ENCODE measurements at places on chromosomes 7 and 10.

- DNase-seq = peak; percentile 54
Observed at GRCh38 chr10:2137549-2138174, 400.3 kb upstream of the ADARB2 start.

- DNase-seq = peak; percentile 60
Observed at GRCh38 chr7:76047305-76047810, 442 bp downstream of the STYXL1 start.

DNA sequence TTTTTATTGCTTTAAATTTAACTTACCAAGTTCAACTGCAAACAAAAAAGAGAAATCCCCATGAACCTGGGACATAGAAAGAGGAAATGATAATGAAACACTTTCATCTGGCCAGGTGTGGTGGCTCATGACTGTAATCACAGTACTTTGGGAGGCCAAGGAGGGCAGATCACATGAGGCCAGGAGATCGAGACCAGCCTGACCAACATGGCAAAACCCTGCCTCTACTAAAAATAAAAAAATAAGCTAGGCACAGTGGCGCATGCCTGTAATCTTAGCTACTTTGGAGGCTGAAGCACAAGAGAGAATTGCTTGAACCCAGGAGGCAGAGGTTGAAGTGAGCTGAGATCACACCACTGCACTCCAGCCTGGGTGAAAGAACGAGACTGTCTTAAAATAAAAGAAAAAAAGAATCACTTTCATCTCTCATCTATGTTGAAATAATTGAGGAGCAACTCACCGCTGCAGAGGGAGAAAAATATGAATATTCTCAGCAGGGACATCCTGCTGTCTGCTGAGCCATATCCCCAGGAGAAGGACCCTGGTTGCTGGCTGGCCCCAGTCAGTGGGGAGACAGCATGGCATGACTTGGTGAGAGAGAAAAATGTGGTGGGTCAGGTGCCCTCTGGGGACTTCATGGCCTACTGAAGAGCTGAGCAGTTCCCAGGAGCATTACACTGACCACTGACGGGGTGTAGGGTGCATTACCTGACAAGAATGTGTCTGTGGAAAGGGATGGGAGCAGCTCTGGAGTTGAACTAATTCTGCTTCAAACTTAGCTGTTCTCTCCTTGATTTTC, 22.8 kb upstream of the TARP start:
- no peak for DNase-seq

DNA sequence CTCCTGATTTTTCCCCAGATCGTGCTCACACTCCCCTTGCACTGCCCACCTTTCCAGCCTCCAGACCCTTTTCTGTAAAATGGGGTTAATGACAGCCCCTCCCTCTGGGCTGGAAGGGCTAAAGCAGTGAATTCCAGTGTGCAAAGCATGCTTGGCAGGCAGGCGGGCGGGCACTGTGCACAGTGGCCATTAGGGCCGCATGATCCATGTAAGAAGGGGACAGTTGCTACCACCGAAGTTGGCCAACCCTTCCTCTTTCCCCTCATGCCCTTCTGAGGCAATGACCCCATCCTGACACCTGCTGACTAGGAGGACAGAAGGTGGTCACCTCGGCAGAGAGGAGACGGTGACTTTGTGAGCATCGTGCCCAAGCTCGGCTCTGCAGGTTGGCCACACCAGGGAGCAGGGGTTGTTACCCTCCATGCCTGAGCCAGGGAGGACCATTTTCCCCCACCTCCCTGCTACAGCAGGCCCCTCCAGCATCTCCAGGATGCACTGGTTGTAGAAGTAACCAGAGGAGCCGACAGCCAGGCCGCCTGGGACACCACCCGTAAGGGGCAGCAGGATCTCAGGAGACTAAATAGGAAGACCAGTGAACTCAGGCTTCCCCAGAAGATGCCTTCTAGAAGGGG, 166.4 kb downstream of the SLIT1 start:
- no peak for DNase-seq

DNA sequence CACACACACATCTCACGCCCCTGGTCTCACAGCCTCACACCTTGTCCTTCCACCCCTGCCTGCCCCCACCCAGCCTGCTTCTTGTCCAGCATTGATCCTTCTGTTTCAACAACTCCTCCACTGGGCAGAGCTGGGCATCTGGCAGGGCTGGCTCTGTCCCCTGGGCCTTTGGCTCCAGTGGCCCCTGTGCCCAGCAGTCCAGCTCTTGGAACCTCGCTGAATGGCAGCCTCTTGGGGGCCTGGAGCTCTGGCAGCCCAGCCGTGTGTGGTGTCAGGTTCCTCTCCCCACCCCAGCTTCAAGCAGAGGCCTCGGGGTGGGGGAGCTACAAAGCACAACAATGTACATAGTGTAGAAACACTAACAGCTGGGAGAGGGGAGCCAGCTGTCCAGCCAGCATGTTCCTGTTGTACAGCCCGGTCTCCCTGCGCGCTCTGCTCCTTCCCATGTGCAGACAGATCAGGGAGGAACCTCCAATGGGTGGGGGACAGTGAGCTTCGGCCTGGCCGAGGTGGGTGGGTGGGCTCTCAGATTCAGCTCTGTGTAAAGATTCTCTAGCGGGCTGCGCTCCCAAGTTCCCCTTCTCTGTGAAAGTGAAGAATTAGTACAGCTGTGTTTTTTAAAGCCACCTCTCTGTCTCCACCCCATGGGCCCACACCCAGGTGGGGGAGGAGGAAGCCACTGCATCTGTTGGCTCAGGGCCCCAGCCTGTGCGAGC, 19.4 kb downstream of the ZMIZ2 start:
- DNase-seq = no peak

GRCh38 chr10:47329855-47330254, 7.6 kb downstream of the GDF2 start:
- DNase-seq = no peak

DNA sequence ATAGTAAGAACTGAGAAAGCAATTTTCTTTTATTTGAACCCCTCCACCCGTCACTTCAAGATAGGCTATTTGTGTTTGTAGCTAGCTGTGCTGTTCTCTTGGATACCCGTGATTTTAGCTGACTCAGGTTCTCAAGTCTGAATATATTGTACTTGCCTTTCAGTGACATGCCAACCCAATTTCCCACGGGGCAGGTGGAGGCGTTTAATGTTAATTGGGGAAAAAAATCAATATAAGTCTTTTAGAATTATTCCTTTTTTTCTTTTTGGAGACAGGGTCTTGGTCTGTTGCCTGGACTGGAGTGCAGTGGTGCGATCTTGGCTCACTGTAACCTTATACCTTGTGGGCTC, 36.4 kb downstream of the ZRANB1 start:
- no peak for DNase-seq

DNA sequence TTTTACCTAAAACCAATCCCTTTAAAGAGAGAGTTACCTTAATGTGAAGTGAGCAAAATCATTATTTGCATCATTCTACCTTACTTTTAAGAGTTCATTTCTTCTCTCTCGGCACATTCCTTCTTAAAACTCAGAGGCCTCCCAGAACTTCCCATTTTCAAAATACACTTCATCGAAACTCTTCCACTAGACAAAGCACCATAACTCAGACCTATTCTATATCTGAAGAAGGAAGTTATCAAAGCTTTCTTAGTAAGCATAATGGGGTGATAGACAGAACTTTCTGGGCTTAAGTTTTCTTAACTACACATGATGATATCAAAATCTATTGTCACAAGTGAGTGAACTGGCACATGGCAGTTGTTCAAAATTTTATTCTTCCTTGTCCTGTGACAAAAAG, 24.6 kb upstream of the GNAT3 start:
- DNase-seq = no peak

DNA sequence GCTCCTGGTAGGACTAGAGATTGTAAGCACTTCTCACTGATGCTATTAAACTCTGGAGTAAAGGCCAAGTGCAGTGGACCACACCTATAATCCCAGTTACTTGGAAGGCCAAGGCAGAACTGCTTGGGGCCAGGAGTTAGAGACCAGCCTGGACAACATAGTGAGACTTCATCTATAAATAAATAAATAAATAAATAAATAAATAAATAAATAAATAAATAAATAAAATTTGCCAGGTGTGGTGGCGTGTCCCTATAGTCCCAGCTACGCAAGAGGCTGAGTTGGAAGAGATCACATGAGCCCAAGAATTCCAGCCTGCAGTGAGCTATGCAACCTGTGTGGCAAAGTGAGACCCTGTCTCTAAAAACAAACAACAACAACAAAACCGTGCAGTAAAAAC, 1475.7 kb downstream of the REEP3 start:
- DNase-seq = no peak

DNA sequence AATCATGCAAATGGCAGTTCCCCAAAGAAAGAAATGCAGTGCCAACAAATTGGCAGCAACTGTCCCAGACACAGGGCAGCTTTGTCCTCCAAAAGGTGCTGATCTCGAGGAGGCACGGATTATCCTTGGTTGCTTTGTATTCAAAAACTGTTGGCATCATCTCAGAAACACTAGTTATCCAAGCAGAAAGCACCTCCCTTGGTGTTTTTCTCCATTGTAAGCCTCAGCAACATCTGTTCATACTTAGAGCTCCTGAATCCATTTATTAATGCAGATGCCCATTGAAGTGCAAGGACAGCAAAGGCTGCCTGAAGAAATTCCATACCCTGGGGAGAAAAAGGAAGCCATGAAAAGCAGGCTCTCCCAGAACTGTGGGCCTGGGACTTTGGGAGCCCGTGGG, 1.1 kb upstream of the NPS start:
- DNase-seq = no peak

DNA sequence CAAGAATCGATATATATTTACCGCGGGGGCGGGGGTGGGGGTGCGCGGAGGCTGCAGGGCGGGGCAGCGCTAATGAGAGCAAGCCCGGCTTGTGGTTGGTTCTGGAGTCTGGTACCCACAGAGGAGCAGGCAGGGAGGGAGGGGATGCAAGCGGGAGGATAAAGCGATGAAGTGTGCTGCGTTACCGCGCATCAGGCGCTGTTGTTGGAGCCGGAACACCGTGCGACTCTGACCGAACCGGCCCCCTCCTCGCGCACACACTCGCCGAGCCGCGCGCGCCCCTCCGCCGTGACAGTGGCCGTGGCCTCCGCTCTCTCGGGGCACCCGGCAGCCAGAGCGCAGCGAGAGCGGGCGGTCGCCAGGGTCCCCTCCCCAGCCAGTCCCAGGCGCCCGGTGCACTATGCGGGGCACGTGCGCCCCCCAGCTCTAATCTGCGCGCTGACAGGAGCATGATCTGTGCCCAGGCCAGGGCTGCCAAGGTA, at the start of gene HECW1:
Gene HECW1, plus strand, starts transcription at position 189 of the 482 bp plus-strand sequence. CDS start 131,259 bp downstream, outside the sequence.
- DNase-seq = peak; percentile 61

DNA sequence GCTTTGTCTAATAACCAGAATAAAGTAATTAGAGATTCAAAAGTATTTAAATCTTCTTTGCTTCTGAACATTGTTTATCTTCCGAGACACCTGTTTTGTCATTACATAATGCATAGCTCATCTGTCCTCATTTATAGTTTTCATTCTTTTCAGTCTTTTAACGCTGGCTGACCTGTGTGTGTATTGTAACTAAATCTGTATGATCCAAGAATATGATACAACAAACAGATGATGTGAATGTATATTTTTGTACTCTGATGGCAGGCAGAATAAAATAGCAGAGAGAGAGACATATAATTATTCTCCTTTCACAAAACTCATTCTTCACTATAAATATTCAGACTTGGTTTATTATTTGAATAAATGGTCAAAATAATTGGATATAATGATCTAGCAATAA, 80.6 kb downstream of the ORC5 start:
- peak; percentile 39 for DNase-seq

- DNase-seq = peak; percentile 56
Observed at GRCh38 chr7:24978843-24979469, 1.0 kb downstream of the OSBPL3 start.

- DNase-seq = peak; percentile 91
Observed at GRCh38 chr7:21939136-21939857, 6.4 kb downstream of the CDCA7L start.

DNA sequence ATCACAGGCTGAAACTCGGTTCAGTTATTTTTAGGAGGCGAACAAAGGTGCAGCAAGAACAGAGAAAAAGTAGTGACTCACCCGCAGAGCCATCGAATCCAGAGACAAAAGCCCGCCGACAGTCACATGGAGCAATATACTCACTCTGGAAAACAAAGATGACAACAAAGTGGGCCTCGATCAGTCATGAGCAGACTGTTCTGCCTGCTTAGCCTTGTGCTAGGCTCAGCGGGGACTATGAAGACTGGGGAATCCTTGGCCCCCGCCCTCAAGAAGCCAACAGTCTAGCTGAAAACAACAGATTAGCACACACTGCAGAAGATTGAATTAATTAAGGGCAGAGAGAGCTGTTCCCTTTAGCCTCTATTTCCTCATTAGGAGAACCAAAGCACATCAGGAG, 30.4 kb downstream of the XPNPEP1 start:
- DNase-seq = no peak

GRCh38 chr10:114723991-114724715, 66.1 kb upstream of the ABLIM1 start:
- no peak for DNase-seq

DNA sequence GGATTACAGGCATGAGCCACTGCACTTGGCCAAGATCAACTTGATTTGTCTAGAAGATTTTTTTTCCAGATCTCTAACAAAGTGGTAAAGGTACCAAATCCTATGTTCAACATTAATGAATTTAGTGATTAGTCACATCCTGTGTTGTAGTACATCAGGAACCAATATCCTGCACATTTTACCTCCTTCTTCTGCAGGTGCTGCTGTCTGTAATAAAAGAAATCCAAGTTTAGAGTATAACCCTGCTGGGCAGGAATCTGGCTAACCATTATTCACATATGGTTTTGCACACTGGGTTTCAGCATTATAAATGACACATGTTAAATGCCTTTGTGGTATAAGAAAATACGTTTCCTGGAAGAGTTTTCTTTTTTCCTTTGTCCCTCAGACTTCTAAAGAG, 10.8 kb downstream of the PARD3 start:
- peak; percentile 45 for DNase-seq

DNA sequence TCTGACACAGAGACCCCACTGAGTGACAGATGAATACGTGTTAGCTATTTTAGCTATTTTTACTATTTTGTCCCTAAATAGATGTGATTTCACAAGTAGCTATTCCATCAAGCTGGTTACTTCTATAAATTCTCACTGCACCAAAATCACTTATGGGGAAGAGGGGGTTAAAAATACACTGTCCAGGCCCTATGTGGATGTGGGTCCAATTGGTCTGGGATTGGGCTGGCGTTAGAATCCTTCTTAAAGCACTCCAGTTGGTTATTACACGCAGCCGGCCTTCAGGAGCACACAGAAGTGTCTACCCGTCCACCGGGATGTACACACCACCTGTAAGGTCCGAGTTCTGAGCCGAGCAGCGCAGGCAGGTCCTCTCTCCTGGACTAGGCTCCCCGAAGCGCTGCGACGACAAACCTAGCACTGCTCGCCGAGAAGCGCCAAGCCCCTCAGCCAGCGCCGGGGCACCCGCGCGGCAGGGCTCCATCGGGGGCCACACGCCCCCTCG, 222.3 kb upstream of the MKLN1 start:
- DNase-seq = peak; percentile 88

GRCh38 chr10:117425974-117426566, 50.8 kb upstream of the PDZD8 start:
- DNase-seq = no peak

Measured in DMS53 (cell line).